ENCODE measurements at places on chromosomes 7 and 10.

DNA sequence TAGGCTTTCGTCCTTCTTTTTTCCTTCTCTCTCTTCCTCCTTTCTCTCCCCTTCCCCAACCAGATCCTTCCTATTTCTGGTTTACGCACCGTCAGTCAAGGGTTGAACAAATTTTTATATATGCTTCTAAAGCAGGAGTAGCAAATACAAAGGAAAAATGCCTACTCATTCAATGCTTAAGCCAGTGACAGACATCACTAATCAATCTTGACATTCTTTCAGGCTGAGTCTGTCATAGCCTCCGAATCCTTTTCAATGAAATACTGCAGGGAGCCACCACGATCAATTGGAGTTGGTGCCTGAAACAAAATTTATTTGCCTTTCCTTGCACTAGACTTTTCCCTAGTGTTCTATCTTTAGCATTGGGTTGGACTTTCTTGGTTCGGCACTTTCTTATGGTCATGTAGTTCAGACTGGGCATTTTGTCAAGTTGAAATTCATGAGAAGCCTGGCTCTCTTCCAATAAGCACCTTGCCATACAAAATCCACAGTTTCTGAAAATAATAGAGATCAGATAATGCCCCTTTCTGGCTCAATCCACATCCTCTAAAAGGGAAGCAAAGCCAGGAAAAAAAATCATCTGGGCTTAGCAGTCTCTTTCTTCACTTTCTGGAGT is 239.5 kb upstream of the PLXNA4 start:
- no peak for DNase-seq

GRCh38 chr10:3612183-3613001 is 172.6 kb downstream of the KLF6 start:
- no peak for DNase-seq

- DNase-seq = no peak
Observed at GRCh38 chr10:8405596-8405995, 351.1 kb downstream of the GATA3 start.

DNA sequence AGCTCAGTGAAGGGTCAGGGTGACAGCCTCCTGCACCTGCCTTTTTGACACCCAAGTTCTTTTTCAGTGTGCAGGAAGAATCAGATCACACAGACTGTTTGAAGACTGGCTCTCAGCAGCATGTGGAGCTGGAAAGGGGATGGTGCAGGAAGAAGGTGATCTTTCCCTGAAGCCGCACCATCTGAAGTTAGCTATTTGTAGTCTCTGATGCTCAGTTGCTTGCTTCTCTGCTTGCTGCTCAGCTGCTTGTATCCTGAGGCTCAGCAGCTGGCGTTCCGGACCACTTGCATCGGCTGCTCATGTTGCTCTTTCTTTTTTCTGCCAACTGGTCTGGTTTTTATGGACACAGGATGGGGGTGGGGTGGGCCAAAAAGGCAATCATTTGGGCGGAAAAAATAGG is 15.8 kb upstream of the DNMBP start:
- DNase-seq = no peak

GRCh38 chr7:34425631-34426384 is 232.2 kb upstream of the NPSR1 start:
- no peak for DNase-seq

DNA sequence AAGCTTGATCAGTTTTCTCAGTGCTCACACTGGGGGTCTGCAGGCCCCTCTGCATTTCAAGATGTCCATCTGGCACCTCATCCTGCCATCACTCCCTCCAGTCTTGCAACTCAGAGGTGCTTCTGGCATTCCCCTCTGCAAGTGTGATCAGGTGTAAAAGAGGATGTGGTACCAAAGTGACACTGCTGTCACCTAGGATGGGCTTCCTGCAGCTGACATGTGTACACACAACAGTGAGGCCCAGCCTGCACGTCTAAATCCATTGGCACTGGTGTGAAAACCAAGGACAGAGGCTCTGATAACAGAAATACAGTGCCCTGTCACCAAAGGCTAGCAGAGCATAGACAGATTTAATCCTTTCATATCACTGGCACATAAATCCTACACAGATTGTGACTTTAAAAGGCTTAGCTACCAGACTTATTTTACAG is 162.5 kb upstream of the CELF2 start:
- DNase-seq = no peak
